Cerebellar nuclear complex (tissue), 1 donor: ENCODE measurements at places on chromosomes 11 and 22.
A peak's percentile ranks its signal among the peaks of the same experiment; 100 is the strongest.

DNA sequence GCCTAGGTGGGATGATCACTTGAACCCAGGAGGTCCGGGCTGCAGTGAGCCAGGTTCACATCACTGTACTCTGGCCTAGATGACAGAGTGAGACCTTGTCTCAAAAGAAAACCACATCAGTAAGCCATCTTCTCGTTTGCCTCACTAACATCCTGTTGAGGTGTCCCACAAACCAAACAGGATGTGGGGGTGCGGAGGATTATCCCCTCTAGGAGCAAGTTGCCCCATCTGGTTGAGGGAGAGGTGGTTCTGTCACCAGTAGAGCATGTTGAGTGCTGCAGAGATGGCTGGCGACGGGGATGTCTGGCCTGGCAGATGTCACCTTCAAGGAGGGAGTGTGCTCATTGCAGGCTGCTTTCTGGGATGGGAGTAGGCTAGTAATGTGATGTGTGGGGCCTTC lies 72.4 kb downstream of the ZNRF3 start:
- no peak for DNase-seq

DNA sequence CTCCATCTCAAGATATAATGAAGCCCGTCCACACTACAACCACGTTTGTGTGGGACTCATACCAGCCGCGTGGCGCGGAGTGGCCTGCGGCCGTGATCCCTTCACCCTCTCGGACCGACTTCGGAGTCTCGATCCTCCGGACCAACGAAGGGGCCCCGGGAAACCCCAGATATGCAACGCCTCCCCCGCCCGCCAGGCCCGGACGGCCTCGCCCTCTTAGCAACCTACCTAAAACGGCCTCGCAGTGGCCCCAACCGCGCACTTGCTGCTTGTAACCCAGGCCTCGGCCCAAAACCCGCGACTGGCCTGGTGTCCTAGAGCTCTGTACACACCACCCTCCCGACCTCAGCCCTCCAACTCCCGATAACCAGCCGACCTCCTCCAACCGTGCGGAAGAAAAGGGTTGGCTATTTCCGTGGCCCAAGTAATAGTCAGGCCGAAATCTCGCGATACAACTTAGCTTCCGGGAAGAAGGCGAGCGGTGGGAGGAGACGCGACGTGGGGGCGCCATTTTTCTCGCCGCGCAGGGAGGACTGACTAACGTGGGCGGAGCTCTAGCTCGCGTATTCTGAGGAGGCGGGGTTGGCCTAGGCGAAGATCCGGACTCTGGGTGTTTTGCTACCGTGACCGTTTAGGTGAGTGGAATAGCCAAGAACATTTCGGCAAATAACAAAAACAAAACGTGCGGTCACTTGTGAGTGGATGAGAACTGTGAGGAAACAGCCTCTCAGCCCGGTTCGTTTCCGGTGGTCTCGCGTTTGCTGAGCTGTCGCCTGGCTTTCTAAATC lies at the start of the genes C11orf54 and TAF1D:
Gene C11orf54, plus strand, starts transcription at position 579 of the 788 bp plus-strand sequence. CDS start 5,722 bp downstream, outside the sequence.
Gene TAF1D, minus strand, starts transcription at position 402 of the 788 bp plus-strand sequence. CDS start 2,191 bp downstream, outside the sequence.
- DNase-seq = peak; percentile 87

DNA sequence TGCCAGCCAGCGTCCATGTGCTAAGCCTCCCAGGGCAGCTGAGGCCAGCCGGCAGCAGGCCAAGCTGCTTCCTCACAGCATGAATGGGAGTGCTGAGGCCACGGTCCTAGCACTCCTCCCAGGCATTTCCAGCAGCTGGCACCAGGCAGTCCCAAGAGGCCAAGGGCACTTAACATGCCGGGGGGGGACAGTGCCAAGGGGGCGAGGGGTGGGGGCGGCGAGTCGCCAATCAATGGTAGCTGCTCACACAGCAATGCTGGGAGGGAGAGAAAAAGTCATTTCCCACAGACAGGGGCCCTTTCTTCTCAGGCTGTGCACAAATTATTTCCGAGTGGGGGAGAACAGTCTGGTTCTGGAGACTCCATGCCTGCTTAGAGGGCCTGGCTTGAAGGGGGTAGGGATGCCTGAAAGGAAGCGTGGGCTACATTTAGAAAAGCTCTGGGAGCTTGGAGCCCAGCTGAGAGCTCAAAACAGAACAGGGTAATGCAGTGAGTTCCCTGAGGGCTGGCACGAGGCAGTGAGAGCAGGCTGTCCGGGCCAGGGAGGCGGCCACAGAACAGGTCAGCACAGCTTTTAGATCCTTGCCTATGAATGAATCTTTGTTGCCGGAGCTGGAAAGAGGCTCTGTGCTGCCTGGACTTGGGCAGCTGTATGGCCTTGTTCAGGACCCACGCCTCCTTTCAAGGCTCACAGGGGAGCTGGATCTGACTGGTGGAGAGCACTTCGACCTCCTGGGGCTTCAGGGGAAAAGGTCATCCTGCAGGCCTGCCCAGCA lies 14.4 kb upstream of the TBC1D10A start:
- DNase-seq = no peak

- no peak for DNase-seq
These were observed 32.2 kb upstream of the GAB2 start for GRCh38 chr11:78449866-78450265.

DNA sequence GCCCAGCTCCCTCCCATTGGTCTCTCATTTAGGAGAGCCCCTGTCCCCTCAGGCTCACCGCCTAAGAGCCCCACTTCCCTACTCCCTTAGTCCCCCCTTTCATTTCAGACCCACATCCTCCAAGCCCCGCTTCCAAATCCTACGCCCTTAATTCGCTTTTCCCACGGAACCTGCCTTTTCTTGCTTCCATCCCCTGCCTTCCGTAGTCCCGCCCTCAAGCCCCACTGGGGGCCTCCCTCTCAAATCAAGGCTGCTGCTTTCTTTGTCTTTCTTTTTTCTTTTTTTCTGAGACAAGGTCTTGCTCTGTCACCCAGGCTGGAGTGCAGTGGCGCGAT lies 396 bp downstream of the CCDC157 start:
- no peak for DNase-seq

GRCh38 chr22:25405841-25406509 lies 158.5 kb upstream of the GRK3 start:
- no peak for DNase-seq
